ENCODE measurements at places on chromosomes 1 and 21.

GRCh38 chr1:158679289-158679688 lies 7.2 kb downstream of the SPTA1 start:
- DNase-seq, result no peak

GRCh38 chr1:89724369-89725010 lies 91.6 kb downstream of the LRRC8C start:
- no peak for DNase-seq

DNA sequence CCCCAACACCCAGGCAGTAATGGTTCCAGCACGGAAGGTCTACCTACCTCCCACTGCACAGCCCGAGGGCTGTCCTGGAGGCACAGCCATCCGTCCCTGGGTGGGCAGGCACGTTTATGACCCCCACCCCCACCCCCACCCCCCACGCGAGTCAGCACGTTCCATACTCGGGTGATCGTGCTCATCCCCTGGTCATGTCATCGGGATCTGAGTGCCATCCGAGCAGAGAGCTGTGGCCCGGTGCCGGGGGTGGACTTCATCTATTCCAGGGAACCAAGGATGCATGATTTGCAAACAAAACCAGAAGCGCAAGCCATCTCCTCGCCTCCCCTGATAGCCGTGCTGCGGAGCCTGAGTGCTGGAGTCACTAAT lies 1.1 kb downstream of the TSPEAR start:
- no peak for DNase-seq

DNA sequence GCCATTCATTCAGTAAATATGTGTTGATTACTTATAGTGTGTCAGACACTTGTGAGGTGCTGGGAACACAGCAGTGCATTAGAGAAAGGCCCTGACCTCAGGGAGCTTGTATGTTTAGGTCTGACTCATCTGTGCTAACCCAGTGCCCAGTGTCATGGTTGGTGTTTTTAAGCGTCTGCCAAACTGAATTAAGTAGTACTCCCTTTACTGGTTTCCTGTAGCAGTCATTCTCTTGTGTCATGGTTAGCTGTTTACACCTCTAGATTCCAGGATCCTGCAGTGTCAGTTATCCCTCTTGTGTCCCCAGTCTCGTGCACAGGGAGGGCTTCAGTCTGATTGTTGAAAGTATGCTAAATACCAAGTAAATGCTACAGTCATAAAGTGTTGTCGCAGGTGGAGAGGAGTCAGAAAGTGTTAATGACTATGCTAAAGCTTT lies 14.2 kb downstream of the UCK2 start:
- no peak for DNase-seq

DNA sequence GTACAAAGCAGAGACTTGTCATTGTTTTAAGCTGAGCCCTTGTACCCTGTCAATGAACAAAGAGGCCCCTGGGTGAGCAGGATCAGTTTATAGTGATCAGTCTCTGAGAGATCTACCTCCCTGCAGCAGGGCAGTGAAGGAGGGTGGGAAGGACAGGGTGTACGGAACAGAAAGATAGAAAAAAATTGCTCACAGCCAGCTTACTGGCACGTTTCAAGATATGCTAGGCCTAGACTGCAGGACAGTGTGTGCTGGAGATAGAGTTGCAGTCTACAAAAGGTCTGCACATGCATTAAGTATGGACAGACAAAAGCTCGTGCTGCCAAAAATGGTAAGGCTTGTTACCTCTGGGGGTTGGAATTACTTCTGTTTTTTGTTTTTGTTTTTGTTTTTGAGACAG lies 34.6 kb downstream of the OVAAL start:
- DNase-seq, result no peak

GRCh38 chr1:45015683-45016082 lies 3.6 kb downstream of the UROD start:
- DNase-seq, result no peak

DNA sequence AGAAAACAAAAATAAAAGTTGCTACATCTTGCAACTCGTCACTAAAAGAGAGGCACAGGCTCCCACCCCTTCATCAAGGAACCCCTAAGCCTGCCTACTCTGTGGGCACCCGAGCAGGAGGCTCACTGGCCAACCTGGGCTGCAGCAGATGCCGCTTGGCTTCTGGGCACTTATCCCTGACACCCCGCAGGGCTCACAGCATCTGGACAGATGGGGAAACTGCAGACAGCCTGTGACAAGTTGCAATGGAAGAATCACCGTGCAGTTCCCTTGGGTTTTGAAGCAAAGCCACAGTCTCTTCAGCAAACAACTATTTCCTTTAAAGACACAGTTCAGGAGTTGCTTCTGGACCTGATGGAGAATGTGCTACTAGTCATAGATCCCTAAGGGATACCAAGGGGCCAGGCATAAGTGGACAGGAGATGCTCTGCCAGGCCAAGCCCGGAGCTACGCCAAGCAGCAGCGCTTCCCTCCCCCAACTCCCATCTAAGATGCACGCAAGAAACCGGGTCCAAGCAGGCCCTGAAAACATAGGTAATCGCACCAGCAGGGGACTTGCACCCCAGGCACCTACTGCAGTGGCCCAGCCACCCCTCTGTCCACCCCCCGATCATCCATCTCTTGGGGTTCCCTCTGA lies 170.6 kb downstream of the NPHP4 start:
- DNase-seq, result no peak

DNA sequence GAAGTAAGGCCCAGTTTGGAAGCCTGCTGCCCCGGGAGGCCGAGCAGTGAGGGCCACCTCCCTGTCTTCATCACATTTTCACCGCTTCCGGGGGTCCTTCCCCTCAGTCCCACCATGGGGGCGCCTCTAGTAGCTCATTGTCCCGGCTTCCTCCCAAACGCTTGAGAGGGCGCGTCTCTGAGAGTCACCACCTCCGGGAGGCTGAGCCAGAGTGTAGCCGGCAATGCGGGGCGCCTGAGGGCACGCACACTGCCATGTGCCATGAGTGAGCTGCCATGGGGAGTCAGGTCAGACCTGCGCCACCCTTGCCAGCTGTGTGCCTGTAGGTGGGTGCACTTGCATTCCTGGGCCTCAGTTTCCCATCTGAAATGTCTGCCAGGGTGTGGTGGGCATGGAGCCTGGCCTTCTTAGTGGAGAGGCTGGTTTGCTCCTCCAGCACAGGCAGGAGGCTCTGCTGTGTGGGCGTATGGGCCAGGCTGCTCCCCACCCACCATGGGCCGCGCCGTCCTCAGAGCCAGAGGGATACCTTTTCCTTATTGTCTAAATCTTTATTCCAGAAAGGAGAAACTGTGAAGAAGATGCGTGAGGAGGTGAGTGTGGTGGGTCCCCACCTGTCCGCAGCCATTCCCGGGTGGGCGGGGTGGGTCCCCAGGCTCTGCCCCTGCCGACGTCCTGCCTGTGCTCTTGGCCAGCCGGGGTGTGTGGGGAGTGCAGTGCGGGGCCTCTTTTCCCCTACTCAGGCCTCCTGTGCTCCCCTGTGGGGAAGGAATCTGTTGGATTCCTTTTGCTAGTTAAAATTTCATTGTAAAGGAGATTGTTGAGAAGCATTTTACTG lies 81.3 kb upstream of the COL6A1 start:
- DNase-seq, result no peak

- DNase-seq, result no peak
Measured at GRCh38 chr21:37557261-37557950, 190.8 kb downstream of the DYRK1A start.

DNA sequence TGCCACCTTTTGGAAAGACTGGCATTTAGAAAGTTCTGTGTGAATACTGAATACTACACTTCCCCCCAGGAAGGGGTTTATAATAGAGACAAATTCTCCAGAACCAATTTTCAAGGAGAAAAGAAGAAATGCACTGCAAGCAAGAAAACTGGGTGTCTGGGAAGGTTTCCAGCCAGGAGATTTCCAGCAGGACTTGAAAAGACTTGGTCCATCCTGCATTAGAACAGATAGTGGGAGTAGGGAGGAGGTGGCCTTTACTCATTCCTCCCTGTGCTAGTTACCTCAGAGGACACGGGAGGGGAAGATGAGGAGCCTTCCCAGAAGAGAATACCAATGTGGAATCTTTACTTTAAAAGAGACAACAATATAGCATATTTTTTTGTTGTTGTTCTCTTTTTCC lies 52.4 kb downstream of the FAM78B start:
- no peak for DNase-seq

DNA sequence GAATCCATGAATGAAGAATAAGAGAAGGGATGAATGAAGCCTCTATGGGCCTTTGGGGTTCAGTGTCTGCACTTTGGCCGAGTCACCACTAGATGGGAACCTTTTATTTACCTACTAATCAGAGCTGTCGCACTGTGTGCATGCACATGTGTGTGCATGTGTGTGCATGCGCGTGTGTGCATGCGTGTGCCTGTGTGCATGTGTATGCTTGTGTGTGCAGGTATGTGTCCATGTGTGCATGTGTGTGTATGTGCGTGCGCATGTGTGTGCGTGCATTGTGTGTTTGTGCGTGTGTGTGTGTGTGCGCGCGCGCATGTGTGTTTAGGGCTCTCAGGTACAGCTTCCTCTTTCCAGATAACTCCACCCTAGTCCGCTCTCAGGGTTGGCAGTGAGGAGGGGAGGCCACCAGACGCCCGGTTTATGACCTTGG lies 20.4 kb upstream of the UBXN10 start:
- DNase-seq, result no peak

DNA sequence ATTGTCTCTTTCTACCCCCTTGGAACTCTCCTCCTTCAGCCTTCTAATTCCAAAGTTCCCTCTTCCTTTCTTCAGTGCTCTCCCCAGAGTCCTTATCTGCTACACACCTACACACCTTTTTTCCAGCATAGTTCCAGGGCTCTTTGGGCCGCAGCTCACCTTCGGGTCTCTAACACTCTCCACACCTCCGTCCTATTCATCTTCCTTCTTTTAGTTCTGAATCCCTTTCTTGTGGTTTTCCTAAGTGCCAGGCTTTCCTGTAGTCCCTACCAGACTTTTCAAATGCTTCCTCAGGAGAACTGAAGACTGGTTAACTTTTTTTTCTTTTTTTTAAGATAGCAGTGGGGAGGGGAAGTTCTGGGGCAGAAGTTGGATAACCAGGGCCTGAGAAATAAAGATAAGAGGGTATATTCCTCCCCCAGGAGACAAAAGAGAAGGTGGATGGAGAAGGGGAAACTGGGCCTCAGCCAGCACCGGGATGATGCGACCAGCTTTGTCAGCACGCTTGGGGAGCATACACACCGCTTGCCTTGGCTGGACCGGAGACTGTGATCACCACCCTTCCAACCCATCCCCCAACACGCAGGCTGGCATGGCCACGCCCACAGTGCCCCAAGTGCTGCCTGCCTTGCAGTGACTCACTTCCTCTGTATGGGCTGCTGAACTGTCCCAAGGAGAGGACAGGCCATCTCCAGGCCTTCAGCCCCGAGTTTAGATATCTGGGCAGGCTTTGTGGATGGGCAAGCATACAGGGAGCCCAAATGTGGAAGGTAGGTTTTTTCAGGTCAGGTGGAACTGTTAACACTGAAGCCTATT lies 2.5 kb upstream of the CERS2 start:
- DNase-seq, result peak; percentile 17

GRCh38 chr1:162385702-162386101 lies 4.2 kb downstream of the C1orf226 start:
- no peak for DNase-seq

DNA sequence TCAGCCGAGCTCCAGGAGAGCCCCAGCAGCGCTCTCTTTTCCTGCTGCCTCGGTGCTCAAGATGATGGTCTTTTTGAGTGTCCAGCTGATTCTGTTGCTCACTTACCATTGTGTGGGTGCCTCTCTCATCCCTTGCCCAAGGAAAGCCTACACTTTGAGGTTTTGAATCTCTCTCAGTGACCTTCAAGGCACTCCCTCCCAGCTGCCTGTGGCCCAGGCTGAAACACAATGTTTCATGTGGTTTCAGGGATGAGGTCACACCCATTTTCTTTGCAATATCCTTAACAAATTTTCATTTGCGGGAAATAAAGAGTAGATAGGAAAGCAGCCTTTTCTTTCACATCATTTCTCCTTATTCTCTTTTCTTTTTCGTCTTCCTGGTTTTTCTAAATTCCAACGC lies 12.6 kb upstream of the MRPS14 start:
- DNase-seq, result no peak

DNA sequence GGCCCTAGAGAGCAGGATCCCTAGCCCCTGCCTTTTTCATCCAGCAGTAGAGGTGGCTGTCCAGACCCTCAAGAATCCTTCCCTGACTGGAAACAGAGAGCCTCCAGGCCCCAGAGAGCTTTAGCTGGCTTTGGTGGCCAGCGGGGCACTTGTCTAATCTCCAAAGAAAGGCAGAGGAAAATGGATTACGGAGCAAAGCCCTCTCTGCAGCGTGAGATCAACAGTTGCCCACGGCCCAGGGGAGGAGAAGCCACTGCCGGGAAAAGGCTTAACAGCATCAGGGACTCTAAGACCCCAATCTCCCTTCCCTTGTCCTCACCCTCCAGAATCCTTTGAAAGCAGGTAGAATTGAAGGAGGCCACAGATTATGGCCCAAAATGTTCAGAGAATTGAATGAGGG lies 35.8 kb upstream of the GRIK3 start:
- no peak for DNase-seq

DNA sequence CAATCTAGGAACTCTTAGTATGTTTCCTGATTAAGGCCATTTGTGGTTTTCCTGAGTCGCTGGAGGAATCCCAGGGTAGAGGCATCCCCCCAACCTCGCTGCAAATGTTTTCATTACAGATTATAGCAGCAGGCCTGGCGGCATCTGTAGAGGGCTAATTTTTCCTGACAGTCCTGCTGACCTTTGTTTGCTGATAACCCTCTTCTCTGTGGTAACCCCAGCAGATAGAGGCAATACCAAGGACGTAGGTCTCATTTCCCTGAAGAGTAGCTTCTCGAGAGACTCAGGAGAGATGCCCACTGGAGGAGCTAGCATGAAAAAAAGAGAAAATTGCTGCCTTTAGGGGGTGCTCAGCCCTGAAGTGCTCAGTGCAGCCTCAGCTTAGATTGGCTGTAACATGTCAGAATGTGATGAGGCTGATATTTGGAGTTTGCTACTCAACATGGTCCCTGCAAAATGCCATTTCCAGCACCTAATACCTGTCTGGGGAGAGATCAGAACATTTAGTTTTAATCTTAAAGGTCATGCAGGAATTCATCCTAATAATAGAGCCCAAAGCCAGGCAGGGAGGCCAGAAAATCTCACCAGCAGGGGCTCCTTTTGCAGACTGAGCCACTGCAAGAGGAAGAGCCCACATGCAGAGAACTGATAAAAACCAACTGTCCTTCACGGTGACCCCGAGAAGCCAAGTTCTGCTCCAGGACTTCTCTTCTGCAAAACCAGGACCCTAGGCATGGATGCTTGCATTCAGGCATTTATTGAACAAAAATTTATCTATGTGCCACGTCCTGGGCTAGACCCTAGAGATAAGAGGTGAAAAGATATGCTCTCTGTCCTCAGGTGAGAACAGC lies 184.5 kb downstream of the KAZN start:
- no peak for DNase-seq

DNA sequence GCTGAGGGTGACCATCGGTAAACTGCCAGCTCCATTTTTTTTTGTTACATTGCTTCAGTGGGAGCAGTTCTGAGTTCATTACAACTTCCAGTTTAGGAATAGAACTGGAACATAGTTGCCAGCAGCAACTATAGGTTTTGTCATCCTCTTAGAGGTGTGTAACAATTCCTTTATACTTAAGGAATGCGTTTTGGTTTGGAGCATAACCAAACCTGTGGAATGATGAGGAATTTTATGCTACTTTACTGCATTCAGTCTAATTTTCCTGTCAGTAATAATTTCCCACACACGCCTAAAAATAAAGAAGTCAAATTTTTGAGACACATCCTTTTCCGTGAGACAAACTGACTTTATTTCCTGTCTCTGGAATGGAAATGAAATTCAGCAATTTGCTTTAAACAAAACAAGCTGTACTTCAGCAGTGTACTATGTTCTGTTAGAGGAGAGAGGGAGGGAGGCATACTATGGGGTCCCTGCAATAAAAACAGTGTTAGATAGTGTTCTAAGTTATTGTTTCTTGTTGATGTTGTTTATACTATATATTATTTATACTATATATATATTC lies 4.8 kb upstream of the AMPD1 start:
- DNase-seq, result no peak

- no peak for DNase-seq
Measured at GRCh38 chr21:35207322-35207721, 158.2 kb upstream of the RUNX1 start.

Data from nucleus accumbens (tissue), 56 donors.